Stimulated activated effector memory CD8-positive, alpha-beta T cell treated with anti-CD3 and anti-CD28 coated beads, Interleukin-12 subunit alpha, Interleukin-12 subunit beta, amount 100 ng/mL, for 72 hours (primary cell): ENCODE measurements at places on chromosomes 1 and 21.

DNA sequence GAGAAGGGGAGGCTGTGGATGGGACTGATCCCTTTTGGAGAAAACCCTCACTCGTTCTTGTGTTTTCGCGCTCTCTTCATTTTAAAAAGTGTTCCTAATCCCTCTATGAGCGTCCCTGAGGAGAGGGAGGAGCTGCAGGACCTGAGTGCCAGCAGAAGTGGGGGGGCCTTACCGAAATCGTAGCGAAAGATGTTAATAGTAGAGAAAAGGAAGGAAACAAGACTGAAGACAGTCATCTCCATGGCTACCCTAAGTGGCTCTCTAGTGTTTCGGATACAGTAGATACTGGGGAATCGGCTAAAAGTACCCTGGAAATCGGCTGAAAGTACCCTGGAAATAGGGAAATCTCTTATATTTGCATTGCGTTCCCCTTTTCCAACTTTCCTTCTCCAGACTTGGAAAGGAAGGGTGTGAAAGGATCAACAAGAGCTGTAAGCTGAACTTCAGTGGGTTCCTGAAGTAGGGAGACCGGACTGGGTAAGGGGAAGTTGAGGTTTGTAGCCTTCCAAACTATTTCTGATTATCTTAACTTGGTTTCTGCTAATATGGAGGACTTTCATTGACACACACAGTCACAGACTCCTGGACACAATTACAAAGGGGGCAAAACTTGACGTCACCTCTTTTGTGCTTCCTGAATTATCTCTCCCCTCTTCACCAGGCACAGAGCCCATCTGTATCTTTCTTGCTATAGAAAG, 486 bp upstream of the DSTYK start:
- no peak for DNase-seq

- DNase-seq: no peak
Observed at GRCh38 chr1:227728059-227728891, 6.8 kb downstream of the JMJD4 start.

GRCh38 chr1:71464016-71464415, 383.2 kb upstream of the ZRANB2 start:
- DNase-seq: no peak

GRCh38 chr1:20932437-20932977, 145.4 kb upstream of the HP1BP3 start:
- peak; percentile 63 for DNase-seq

DNA sequence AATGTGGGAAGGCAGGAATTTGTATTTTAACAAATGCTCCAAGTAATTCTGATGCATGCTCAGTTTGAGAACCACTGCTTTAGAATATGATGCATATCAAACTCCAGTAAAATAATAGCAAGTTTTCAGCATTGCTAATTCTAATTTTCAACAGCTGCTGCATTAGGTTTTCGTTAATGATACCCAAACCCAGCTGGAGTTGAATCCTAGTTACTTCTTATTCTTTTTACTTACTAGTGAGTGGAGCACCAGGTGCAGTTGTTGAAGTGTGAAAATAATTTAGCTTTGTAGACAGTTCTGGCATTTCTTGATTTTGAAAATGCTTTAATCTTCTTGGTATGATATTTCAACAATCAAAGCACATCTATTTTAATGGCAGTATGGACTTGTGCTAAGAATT, 138.5 kb downstream of the HS2ST1 start:
- no peak for DNase-seq

DNA sequence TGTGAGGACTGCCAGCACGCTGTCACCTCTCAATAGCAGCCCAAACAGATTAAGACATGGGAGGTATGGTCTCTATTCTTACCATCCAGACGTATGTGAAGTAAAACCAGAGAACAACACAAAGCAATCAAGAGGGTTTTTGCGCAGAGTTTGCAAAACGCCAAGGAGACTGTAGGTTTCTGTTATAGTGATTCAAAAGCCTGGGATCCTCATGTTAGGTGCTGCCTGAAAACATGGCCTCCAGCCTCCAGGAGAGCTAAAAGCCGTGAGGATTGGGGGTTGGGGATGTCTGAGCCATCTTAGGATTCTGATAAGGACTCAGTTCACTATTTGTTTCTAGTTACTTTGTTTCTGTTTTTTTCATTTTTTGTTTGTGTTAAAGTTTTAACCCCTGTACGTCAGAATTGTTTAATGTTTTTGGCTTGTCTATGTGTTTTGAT, 4.2 kb upstream of the CCT8 start:
- DNase-seq: no peak

- DNase-seq: no peak
Observed at GRCh38 chr1:39154553-39155421, 49.7 kb upstream of the MACF1 start.

- no peak for DNase-seq
Observed at GRCh38 chr1:21206117-21206516, 29.4 kb upstream of the EIF4G3 start.

- no peak for DNase-seq
Observed at GRCh38 chr1:198278943-198279342, 122.1 kb downstream of the NEK7 start.

GRCh38 chr1:95953015-95953414, 719.0 kb downstream of the RWDD3 start:
- DNase-seq: no peak

DNA sequence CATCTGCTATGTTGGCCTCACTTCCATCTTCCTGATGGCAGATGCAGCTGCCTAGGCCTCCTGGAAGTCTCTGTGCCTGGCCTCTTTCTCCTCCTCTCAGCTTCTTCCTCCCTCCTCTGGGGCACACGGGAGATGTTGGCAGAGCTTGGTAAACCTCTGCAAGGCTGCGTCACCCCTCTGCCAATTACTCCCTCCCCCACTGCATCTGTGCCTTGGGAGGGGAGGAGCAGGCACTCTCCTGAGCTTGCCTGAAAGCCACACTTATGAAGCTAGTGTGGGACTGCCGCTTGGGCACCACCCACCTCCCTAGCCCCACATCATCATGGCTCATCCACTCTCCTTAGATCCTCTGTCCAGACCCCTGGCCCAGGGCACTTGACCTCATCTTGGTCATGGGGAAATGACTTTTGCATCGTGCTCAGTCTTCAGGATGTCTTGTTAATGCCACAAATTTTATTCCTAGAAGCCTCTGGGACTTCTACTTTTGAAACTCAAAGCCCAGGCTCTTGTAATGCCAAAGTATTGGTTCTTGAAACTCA, 7.3 kb upstream of the TMEM51 start:
- no peak for DNase-seq

DNA sequence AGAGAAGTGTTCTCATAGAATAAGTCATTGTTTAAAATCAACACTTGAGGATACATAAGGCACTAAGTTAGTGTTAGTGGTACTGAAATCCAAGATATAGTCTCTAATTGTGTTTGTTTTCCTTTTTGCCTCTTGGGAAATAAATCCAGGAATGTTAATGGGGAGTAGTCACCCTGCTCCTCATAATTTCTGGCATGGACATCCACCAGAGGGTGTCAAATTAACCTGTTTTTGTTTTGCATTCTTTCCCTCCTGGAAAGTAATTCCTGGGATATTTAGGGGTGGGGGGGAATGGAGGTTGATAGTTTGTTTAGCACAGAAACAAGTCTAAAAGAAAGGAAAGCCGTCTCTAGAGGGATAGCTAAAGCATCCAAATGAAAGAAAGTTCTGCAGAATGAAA, 87.8 kb upstream of the MAP1LC3C start:
- no peak for DNase-seq

DNA sequence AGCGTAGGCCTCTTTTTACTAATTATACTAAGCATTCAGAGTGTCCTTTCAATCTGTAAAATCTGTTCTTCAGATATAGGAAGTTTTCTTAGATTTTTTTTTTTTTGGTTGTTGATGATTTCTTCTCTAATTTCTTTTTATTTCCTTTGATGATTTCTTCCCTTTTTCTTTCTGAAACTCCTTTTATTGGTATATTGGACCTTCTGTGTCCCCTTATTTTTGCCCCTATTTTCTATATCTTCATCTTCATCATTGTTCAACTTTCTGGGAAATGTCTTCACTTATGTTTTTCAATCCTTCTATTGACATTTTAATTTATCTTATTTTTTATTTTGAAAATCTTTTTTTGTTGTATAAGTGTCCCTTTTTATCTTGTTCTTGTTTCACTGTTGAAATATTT, 17.2 kb upstream of the SYT14 start:
- DNase-seq: no peak

DNA sequence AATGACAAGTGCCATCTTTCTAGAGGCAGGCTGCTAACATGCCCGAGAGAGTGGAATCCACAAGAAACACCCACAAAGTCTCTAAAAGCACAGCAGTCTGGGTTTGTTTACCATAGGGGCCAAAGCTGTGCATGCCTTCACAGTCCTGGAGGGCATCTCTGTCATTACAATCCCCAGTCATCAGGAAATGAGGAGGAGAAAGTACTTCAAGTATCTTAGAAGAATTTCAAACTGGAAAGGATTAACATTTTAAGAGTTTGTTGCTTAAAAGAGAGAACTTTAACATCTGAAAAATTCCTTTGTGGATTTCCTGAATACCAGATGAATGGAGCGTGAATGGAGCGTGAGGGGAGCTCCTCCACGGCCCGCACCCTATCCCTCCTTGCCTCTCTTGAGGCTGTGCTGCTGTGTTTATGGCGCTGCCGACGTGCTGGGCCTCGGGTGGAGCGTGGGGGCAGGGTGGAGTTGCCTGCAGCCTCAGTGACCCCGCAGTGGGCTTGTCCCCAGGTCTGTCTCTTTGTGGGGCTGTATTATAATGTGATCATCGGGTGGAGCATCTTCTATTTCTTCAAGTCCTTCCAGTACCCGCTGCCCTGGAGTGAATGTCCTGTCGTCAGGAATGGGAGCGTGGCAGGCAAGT, 23.3 kb downstream of the SLC6A17 start:
- no peak for DNase-seq

DNA sequence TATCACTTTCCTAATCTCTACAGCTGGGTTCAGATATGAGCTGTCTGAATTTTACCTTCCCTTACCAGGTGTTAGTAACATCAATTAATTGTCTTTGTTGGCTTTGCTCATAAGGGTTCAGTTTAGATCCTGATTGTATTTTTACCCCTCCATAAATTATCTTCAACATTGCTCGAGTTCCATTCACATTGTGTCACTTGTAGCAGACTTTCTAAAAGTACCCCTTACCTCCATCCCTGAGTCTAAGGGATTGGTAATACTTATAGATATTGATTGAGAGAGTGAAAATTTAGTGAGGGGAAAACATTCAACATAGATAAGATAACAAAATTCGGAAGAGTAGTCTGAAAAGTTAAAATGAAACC, 7.3 kb downstream of the RASAL2 start:
- DNase-seq: no peak

DNA sequence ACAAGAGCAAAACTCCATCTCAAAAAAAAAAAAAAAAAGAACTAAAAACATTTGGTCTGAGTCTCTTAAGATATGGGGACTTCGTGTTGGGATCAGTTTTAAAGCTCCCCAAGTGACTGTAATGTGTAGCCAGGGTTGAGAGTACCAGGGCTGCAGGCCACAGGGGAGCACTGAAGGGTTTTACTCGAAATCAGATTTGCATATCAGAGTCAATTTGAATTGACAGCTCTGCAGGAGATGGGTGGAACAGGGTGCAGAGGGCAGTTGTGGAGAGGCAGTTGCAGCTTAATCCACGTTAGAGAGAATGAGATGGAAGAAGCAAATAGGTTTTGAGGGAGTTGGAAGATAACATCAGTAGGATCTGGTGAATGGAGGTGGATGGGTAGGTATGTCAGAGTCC, 20.6 kb upstream of the ELOA start:
- DNase-seq: no peak

DNA sequence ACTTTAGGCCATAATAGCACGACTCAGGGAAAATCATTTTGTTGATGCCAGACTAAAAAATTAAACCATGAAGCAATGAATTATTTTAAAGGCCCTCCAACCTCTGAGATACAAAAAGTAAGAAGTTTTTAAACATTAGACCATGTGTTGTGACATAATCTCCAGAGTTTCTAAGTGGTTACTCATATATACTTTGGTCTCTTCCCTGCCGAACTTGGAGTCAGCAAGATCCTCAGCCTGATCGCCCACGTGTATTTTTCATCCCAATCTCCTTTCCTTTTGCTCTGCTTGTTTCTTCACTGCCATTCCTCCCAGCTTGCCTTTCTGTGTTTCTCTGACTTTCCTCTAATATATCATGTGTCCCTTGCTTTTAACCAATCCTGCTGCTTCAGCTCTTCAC, 3.8 kb downstream of the ARV1 start:
- no peak for DNase-seq

GRCh38 chr1:100455478-100456072, 82.4 kb upstream of the GPR88 start:
- no peak for DNase-seq

DNA sequence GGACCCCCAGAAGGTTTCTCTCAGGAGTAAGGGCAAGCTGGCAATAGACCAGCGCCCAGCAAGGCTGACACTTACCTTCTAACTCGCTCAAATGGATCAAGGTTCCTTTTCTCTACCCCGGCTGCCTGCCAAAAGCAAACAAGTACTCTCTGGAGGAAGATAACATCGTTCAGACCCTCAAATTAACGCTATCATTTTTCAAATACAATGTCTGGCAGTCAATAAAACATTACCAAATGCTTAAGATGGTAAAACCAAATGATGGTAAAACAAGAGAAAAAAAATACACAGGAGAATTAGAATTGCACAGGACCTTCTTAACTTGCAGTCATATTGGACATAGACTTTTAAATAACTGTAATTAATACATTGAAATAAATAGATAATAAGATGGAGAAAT, 148.1 kb downstream of the SPATA46 start:
- DNase-seq: no peak

- DNase-seq: no peak
Observed at GRCh38 chr1:198165927-198166647, 9.3 kb downstream of the NEK7 start.
